Stimulated activated CD4-positive, alpha-beta T cell treated with anti-CD3 and anti-CD28 coated beads, Interleukin-2, amount 100 ng/mL, for 24 hours (primary cell): ENCODE measurements at places on chromosomes 11 and 22.
A peak's percentile ranks its signal among the peaks of the same experiment; 100 is the strongest.

DNA sequence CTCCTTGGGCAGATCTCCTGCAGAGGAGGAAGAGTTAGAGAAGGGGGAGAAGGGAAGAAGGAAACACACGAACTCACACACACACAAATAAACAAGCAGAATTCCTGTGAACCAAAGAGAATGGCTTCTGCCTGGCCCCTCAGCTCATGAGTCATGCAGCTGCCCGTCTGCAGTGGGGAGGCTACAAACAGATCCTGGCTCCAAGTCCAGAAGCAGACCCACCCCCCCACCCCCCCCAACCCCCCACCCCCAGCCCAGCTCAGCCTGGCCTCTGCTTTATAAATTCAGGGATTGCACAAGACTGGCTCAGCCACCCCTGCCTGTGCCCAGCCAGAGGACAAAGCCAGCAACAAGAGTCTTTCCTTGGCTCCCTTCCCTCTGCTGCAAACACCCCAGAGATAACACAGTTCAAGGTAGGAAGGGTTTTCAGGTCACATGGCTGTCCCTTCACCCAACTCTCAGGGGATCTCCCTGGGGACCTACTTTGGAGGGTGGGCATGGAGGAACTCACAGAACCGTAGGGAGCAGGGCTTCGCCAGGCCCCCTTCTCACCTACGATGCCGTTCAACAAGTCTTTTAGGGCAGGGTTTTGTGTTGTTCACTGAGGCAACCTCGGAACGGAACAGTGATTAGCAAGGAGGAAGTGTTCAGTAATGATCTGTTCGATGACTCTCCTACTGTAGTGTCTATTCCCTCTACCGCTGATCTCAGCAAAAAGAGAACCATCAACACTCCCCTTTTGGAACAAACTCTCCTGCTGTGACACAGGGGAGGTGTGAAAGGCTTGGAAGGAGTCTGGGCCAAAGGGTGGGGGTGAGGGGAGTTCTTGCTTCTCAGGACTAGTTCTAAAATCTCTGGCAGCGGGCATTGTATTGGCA is 35.5 kb downstream of the RPL27A start:
- no peak for DNase-seq

DNA sequence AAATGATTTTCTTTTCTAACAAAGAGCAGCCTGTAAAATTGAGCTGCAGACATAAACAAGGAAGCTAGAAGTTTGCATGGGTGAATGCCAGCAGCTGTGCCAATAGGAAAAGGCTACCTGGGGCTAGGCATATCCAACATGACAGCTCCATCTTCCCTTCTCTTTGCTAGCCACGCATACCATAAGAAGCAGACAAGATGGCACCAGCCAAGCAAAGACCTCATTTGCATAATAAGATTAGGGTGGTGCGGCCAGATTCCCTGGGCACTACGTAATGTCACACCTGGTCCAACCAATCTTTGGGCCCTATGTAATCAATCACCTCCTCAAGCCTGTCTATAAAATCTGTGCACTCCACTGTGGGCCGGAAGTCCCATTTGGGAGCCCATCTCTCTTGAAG is 108.3 kb downstream of the SWAP70 start:
- no peak for DNase-seq

- no peak for DNase-seq
Measured at GRCh38 chr11:25928076-25928475, 403.9 kb upstream of the ANO3 start.

DNA sequence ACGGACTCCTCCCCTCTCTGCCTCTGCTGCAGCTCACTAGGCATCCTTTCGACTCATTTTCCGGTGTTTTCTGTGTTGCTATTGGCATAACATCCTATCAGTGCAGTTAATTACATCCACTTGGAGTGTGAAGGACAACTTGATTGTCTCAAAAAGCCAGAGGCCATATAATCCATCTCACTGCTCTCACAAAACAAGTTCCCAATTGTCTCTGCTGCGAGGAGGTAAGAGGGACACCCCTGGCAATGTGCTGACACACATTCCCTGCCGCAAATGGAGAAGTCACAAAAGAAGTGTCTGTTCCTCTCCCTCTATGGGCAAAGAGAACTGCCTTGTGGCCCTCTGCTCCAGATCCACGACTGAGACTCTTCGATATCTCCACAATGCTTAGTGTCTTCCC is 618.4 kb downstream of the OPCML start:
- DNase-seq = no peak

- DNase-seq = no peak
Measured at GRCh38 chr11:133697161-133697560, 148.2 kb downstream of the SPATA19 start.

DNA sequence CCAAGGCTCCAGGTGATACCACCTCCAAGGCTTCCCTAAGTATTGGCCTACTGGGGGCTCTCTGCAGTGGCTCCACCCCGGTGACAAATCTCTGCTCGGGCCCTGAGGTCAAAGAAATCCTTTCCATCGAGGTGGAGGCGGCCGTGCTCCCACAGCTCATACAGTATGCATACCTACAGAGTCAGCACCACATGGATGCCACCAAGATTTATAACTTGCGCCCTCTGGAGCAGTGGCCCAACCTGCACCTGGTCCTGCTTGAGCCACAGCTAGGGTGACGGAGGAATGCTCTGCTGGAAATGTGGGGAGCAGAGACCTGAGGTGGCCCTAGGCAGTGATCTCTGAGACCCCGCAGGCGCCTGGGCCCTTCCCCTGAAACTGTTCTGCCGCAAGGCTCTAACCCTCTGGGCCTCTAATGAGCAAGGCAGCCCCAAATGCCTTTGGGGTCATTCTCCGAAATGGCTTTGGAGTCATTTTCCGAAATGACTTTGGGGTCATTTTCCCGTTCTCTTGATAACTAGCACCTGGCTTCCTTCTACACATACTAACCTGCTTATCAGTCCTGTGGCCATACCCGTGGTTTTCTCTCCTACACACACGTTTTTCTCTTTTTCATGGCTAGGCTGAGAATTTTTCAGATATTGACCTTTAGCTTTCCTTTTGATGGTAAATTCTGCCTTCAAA is 33.9 kb downstream of the TMEM45B start:
- DNase-seq = no peak

GRCh38 chr11:32374261-32374711 is 61.1 kb downstream of the WT1 start:
- DNase-seq = peak; percentile 20

DNA sequence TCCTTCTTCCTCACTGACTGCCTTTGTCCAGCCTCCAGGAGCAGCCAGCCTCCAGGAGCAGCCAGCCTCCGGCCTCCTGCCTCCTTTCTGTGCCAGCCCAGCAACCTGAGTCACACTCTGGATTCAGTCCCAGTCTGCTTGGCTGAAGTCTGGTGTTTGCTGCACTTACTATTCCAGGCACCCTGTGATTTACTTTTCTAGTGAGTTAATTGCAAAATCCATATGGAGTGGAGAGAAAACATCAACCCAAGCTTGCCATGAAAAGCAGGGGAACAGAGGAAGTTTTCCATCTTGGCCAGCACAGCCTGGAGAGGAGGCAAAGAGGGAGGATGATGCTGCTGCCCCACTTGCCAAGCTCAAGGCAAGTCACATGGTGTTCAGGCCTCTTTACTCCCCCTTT is 400.5 kb downstream of the TENM4 start:
- DNase-seq = no peak

- DNase-seq = no peak
Measured at GRCh38 chr22:30340911-30341685, 14.4 kb upstream of the TBC1D10A start.

DNA sequence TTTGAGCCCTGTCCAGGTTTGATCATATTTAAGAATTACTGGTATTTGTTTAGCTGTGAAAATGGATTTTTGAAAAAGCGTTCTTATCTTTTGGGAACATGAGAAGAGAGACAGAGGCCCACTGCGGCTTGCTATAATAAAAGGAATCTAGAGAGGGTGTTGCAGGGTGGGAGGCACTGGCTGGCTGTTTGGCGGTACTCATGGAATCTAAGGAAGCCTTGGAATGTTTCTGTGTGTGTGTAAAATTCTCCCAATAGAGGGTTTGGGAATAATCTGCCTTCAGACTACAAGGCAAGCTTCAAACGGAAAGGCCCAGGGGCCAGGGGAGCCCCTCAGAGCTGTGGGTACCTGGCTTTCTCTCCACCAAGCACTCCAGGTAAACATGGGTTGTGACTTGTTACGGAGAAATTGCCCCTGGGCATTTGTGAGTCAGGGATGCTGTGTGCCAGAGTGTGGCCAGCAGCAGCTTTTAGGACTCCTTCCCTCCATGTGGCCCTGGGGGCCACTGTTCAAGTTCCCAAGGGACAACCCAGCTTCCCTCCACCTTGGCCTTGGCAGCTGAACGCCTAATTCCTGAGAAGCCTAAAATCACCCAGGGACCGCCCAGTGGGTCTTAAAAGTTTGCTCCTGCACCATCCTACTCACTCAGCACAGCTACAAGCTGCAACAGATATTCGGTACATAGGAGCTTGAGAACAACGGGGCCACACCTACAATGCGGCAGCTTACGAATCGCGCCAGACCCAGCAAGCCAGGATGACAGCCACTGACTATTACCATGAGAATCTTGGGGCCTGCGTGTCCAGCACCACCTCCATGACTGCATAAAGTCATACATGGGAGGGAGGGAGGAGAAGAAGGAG is 14.1 kb upstream of the SYT8 start:
- DNase-seq = no peak

- peak; percentile 24 for DNase-seq
Measured at GRCh38 chr22:22884888-22885840, 2.5 kb upstream of the IGLL5 start.

- DNase-seq = no peak
Measured at GRCh38 chr11:9719566-9720289, 55.9 kb downstream of the SWAP70 start.

- DNase-seq = no peak
Measured at GRCh38 chr22:43185860-43186261, 1.1 kb downstream of the TTLL12 start.

- DNase-seq = no peak
Measured at GRCh38 chr22:36136475-36136874, 24.1 kb downstream of the APOL3 start.

DNA sequence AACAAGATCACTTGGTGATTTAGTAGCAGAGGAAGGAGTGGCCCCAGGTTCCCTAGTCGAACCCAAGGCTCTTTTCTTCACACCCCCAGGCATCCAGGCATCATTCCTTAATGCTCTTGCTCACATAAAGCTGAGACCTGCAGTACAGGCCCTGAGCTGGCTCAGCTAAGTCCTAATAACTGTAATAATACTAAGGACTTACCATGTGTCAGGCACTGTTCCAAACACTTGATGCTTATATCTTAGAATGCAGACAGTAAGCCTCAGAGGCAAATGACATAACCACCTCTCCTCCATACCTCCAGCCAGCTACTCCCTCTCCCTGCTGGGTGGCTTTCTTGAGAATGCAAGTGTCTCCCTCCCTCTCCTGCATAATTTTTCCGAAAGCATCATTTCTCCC is 33.2 kb downstream of the ANKK1 start:
- DNase-seq = no peak

GRCh38 chr11:99327066-99327465 is 306.3 kb downstream of the CNTN5 start:
- no peak for DNase-seq

DNA sequence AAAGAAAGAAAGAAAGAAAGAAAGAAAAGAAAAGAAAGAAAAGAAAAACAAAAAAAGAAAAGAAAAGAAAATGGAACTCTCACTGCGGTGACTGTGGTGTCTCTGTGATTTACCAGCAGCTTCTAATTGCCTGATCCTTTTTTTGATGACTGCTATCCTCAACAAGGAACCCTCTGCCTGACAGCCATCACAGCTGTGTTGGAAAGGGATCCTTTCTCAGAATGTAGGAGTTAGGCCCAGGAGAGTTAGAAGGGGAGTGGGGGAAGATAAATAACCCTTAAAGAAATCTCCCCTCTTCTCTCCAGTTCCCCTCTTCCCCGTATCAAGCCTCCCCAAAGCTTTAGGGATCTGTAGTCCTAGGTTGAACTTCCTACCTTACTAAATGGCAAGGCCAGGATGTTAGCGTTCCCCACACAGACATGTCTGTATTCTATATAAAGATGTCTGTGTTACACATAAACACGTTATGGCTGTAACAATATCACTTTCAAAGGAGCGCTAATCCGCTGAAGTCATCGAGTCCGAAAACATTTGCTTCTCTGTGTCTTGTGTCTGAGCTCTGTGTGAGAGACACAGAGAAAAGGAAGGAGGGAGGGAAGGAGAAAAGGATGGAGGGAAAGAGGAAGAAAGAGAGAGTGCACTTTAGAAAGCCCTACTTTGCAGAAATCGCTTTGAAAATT is 26.8 kb upstream of the WT1 start:
- no peak for DNase-seq

GRCh38 chr11:119750056-119750455 is 21.1 kb upstream of the NECTIN1 start:
- DNase-seq = no peak

DNA sequence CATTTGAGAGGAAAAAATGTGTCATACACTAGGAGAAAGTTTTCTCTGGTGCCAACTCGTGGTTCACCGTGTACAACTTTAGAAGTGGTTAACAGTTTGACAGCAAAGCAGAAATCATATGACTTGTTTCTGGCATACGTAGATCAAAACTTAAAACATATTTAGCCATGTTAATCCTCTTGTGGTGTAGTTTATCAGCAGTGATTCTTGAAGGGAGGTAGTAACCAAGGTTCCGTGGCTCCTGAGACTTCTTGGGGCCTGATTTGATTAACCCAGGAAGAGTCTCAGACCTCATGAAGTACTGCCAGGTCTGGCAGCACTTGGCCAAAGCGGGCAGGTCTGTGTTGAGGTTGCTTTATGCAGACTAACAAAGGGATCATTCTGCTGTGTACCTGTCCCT is 40.5 kb downstream of the SREBF2 start:
- DNase-seq = peak; percentile 42

DNA sequence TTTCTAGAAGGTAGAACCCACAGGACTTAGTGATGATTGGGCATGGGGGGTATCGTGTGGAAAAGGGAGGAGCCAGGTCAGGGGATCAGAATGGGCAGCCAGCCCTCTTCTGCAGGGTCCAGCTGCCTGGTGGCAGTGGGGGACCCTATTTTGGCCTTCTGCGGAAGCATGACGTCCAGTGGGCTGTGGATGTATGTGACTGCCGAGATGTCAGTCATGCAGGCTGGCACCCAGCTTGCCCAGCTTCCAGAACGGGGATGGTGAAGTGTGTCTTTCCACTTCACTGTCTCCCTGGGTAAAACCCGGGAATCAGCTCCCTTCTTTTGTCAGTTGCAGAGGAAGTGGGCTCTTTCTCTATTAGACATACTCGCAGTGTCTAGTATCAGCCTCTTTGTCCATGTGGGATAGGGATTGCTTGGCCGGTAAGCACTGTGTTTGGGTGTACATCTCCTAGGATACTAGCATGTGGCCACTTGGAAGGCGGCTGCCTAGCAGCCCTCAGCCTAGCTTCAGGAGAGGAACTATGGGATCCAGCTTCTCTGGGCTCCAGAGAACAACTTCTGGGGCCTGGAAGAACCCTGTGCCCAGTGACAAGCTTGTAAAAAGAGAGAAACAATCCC is 51.4 kb downstream of the GRIK4 start:
- no peak for DNase-seq

- DNase-seq = no peak
Measured at GRCh38 chr22:47207387-47207786, 444.9 kb downstream of the TBC1D22A start.

GRCh38 chr11:102010776-102011494 is 36.3 kb upstream of the CFAP300 start:
- DNase-seq = no peak

- peak; percentile 44 for DNase-seq
Measured at GRCh38 chr22:26502688-26503561, 9.3 kb downstream of the TFIP11 start.

GRCh38 chr11:59560290-59560701 is 49.0 kb downstream of the OR4D9 start:
- peak; percentile 73 for DNase-seq
